ENCODE measurements at places on chromosomes 6 and 20.

- no peak for DNase-seq
Measured at GRCh38 chr6:2730353-2731107, 20.2 kb downstream of the MYLK4 start.

GRCh38 chr20:536426-537010 is 7.1 kb downstream of the CSNK2A1 start:
- DNase-seq, result no peak

DNA sequence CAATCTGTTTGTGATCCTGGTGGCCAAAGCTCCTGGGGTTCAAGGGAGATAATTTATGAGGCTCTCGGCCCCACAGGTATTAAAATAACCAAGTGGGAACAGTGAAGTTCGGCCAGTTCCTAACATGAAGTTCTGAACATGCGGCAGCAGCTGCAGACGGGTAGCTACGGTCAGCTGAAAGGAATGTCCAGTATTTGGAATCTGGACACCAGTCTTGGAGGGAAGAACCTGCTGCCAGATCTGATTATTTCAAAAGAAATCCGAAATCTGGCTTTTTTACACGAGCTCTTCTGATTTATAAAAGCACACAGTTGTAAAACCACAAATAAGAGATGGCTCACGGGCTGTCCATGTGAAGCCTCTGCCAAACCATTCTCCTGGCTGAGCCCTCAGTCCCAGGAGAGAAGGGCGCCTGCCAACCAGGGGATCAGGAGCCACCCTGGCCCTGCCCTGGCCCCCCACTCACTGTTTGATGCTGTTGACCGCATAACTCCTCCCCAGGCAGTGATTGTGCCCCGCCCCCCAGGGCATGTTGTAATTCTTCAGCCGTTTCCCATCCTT is 28.2 kb upstream of the KCNB1 start:
- DNase-seq, result peak; percentile 73

- DNase-seq, result no peak
Measured at GRCh38 chr6:105791583-105792318, 294.4 kb upstream of the PRDM1 start.

DNA sequence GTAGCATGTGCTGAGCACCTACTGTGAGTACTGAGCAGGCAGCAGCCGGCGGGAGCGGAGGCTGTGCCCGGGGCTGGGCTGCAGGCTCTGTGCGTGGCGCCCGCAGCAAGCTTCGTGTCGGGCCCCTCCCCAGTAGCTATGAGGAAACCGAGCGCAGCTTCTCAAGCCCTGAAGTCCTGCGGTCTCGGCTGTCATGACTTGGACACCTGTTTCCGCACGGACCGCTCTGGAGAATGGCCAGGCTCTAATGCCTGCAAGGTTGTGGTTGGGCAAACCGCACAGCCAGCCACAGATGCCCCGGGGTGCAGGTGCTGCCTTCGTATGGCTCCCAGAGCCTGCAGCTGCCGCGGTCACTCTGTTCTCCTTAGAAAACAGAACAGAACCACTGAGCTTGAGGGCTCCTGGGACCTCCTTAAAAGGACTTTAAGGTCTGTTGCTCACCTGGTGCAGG is 33.7 kb downstream of the PYGB start:
- DNase-seq, result no peak

- no peak for DNase-seq
Measured at GRCh38 chr6:46244670-46245069, 73.9 kb upstream of the ENPP5 start.

DNA sequence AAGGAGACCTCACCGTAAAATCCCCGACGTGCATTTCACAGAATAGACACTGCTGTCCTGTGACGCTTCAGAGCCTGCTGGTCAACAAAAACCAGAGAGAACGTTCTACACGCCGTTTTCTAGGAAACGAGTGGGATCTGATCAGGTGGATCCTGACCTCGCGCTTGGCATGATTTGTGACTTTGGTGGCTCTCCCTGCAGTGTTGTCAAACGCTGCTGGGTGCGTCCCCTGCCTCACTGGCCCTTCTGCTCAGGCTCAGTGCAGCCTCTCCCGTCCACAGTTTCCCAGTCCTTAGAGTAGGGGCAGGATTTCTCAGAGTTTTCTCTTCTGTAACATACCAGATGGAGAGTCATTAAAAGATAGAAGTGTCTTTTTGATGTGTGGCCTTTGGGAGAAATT is 27.6 kb upstream of the IRF4 start:
- no peak for DNase-seq

- DNase-seq, result no peak
Measured at GRCh38 chr6:63063631-63064271, 147.5 kb upstream of the FKBP1C start.

DNA sequence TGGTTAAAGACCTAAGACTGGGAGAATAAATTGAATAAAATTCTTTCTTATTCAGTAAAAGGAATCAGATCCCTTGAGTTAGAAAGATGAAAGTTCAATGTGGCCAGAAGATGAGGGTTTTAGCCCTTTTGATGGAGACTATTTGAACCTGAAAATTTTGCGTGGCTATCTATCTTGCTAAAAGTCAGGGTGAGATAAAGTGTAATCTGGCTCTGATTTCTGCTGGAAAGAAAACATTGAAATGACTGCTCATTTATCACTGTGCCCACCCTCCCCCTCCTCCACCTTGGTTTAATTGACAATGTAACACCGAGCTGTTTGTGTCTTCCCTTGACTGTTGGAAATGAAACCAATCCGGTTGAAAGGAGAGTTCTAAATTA is 32.9 kb upstream of the TCF21 start:
- DNase-seq, result no peak

GRCh38 chr20:49028684-49029083 is 17.4 kb upstream of the CSE1L start:
- no peak for DNase-seq

DNA sequence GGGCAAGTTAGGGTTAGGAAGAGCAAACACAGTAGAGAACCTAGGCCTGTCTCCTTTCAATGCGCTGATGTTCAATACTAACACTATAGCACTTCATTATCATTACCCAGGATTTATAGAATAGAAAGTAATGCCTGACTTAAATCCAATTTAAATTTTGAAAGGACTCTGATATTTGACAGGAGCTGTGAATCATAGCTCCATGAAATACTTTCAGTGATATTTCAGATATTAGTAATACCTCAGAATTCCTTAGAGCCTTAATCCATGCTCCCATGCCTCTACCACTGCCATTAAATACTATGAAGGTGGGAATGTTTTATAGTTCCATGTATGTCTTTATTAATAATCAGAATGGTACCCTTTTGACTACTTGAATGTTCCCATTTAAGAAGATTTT is 530.2 kb downstream of the BCKDHB start:
- DNase-seq, result no peak

- DNase-seq, result no peak
Measured at GRCh38 chr6:160881148-160881808, 110.3 kb upstream of the MAP3K4 start.

DNA sequence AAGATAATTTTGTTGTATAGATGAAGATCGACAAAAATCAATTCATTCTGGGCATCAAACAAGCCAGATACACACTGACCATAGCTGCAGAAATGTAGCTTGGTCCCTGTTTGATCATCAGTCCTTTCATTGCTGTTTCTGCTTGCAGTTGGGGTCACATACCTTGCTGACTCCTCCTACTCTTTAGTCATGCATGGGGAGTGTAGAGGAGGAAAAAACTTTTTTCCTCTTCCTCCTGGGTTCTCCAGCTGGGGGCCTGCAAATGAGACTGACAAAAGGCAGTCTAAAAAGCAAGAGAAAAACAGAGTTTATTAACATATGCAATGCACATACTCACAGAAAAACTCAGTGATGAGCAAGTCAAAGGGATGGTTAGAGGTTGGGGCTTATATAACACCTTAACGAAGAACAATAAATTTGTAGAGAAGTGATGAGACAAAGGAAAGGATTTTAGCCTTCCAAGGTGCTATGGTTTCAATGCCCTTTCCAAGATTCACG is 105.8 kb downstream of the QRSL1 start:
- no peak for DNase-seq

DNA sequence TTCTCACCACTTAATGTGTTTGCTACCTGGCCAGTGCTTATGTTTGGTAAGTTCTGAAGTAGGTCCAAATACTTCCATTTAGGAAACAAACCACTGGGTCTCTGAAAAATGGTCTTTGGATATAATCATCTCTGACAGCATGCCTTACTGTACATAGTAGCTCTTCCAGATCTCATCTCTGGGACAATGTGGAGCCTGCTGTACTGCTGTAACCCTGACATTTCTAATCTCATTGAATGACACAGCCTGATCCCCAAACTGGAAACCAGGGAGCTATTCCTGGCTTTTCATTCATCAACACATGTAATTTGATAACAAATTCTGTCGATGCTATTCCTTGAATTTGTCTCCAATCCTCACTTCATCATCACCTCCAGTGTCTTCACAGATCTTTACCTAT is 23.5 kb downstream of the OGFRL1 start:
- no peak for DNase-seq

DNA sequence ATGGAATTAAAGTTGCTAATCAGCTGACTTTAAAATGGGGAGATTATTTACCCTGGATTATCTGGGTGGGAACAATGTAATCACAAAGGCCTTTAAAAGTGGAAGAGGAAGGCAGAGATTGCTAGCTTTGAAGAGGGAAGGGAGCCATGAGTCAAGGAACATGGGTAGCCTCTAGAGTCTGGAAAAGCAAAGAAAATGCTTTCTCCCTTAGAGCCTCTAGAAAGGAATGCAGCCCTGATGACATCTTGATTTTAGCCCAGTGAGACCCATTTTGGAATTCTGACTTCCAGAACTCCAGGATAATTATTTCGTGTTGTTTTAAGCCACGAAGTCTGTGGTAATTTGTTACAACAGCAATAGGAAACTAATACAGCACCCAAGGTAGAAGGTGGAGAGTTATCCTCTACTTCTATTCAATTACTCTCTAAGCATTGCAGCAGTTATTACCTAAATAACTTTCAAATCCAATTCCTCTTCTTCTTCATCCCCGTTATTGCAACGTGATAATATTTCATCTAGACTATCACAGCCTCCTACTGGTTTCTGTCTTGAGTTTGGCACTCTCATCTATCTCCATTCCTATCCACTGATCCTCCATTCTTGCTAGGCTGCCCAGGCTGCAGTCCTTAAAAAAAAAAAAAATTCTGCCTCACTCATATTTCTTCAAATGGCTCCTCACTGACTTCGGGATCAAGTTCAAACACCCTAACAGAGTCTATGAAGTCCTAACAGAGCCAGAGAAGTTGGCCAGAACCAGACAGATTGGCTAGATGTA is 224.3 kb downstream of the BTBD9 start:
- DNase-seq, result no peak

GRCh38 chr20:38828514-38829295 is 23.2 kb downstream of the PPP1R16B start:
- no peak for DNase-seq

- peak; percentile 46 for DNase-seq
Measured at GRCh38 chr6:44431118-44431725, 43.7 kb downstream of the CDC5L start.

DNA sequence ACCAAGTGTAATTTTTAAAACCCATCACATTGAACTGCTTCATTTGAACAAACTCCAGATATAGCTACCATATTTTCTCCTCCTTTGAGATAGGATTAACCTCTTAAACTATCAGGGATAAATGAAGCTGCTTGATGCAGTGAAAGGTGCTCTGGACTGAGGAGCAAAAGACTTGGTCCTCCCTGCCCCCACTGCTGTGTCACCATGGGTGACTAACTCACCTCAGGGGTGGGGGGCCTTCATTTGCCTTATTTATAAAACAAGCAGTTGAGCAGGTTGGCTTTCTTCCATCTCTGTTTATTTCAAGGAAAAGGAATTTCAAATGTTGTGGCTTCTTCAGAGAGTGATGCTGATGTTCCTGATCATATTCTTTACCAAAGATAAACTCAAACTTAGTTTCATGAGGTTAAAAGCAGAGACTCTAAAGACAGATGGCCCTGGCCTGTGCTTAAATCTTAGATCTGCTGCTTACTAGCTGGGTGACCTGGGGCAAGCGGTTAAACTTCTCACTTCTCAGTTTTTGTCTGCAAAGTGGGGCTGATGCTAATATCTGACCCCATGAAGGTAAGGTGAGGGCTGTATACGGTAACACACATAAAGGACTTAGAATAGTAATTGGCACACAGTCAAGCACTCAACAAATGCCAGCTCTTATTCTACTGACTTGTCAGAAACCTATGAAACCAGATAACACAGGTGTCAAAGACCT is 50.5 kb downstream of the FHL5 start:
- DNase-seq, result no peak

DNA sequence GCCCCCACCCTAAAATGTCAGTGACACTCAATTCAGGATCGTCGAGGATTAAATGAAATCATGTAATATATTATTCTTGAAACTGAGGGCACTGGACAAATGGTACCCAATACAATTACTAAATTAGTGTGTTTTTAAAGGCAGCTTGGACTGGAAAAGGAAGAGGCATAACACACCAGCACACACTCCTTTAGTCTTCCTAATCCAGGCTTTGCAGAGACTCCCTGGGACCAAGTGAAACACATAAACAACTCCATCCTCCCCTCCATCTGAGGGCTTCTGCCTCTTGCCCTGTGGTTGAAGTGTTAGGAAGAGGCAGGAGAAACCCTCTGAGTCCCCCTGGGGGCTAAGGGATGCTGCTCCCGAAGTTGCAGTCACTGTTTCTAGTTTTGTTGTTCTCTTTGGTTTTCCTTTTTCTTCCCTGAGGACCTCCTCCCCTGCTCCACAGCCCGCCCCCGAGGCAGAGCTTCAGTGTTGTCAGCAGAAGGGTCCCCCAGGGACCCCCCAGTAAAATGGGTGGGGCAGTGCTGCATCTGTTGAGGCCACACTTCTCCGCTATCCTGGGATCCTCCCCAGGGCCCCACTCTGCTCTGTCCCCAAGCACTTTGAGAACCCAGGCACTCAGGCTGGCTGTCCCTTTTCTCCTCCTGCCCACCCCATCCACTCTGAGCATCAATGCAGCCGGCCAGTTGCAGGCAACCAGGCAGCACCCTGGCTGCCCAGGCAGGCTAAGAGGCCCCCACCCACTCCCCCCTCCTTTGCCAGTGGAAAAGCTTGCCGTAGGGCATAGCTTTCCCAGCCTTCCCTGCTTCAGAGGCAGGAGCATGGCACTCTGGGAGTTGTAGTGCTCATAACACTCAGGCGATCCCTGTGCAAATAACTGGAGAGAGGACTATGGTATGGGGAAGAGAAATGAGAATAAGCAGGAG is 5.9 kb downstream of the TMEM63B start:
- DNase-seq, result peak; percentile 51

DNA sequence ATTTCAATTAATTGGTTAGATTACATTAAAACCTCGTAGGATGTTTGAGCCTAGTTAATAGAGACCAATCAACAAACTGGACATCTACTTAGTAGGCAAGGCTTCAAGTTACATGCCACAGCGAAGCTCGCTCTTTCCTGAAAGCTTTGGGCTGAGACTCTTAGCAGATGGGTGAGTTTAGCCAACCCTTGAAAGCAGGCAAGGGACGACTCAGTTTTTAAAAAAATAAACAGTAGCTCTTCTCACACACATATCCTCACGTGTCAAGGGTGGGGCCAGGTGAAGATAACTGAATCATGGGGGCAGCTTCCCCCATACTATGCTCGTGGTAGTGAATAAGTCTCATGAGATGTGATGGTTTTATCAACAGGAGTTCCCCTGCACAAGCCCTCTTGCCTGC is 775 bp downstream of the MTFR2 start:
- DNase-seq, result no peak

All from urothelium cell line (cell line).